CD8-positive, alpha-beta T cell (primary cell): ENCODE measurements at places on chromosomes 4 and X.

DNA sequence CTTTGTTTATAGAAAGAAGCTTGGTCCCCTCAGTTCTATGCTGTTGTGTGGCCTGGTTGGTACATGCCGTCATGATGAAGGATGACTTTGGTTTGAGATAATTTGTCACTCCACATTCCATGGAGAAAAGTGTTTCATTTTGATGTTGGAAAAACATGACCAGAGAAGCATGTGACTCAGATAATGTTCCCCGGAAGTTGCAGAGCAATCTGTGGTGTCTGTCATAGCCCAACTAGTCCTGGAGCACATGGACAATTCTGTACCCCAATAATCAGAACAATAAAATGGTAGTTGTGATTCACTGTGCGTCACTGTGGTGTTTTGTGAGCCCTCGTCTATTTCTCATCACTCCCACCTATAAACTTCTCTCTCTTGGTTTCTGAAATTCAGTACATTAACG lies 85.1 kb downstream of the PDK3 start:
- DNase-seq = no peak

DNA sequence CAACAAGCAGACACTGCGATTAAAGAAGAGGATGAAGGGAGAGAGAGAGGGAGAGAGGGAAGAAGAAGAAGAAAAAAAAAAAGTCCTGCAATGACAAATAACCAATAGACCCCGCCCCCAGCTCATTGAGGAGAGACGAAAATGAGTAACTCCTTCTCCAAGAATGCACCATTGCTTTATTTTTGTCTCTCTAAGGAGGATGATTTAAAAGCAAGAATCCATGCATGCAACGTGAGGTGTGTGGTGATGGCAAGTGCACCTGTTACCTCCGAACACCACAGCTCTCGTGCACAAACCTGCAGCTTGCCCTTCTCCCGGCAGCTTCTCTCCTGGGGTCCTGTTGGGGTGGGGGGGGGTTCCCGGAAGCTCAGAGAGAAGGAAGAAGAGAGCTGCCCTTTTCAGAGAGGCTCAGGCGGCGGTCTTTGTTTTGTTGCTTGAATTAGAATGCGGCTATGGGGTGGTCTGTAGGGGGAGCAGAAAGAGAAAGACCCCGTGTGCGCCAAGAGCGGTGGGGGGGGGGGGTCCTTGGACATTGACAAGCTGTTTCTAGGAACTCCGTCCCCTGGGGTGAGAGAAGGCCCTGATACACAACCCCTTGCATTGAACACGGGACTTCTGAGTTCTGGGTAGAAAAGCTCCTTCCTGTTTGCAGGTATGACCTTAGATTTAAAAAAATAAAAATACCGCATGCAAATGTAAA lies 100.7 kb downstream of the CRLF2 start:
- DNase-seq = no peak

DNA sequence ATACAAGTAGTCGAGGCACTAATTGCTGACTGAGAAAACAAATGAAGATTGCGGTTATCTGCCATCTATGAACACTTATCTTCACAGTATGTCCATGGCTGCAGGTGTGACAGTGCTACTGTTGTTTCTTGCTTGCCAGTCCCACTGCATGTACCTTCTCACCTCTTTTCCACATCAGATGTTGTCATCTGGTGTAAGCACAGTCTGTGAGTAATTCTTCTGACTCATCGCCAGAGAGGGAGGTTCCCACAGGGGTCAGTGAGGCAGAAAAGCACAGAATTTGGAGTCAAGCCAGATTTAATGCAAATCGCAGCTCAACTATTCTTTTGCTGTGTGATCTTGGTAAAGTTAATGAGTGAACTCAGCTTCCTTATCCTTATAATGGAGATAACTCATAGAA lies 144.4 kb downstream of the GLRA2 start:
- no peak for DNase-seq

DNA sequence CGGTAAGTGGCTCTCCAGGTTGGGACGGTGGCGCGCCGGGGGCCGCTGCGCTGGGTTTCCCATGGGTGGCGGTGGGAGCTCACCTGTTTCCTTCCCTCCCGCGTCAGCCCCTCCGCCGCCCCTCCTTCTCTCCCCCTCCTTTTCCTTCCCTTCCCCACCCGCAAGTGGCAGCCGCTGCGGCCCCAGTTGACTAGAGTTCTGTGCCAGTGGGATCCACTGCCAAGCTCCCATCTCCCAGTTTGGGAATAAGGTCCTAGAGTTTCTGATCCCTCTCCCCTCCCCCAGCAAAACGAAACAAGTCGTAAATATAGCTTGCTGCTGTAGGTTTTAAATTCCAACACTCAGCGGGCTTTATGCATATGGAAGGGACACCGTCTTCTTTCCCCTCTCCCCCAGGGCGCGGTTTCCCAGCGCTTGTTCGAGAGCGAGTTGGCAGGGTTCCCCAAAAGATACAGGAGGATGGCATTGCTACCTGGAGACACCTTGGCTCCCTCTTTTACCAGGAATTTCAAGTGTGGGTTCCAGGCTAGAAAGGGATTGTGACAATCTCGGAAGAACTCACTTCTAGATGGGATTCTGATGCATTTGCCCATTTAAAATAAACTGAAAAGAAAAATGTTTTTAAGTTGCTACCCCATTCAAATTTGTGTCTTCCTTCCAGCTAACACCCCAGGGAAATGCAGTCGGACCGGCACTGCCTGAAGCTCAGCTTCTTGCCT lies 1.2 kb downstream of the TLL1 start:
- DNase-seq = no peak

DNA sequence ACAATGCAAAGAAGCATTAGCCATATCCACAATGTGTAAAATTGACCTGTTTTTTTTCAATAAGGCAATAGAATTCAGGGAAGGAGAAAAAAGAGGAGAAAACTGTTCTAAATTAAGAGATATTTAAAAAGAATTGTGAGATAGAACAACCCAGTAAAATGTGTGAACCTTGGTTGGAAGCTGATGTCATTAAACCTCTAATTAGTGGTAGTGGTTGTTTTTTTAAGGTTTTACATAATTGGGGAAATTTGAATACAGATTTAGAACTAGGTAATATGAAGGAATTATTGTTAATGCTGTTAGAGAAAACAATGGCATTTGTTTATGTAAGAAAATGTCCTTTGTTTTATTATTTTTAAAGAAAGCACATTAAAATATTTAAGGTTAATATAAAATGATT lies 15.1 kb upstream of the H2AZ1 start:
- DNase-seq = no peak

- DNase-seq = no peak
Observed at GRCh38 chr4:61648264-61648663, 448.1 kb downstream of the ADGRL3 start.

DNA sequence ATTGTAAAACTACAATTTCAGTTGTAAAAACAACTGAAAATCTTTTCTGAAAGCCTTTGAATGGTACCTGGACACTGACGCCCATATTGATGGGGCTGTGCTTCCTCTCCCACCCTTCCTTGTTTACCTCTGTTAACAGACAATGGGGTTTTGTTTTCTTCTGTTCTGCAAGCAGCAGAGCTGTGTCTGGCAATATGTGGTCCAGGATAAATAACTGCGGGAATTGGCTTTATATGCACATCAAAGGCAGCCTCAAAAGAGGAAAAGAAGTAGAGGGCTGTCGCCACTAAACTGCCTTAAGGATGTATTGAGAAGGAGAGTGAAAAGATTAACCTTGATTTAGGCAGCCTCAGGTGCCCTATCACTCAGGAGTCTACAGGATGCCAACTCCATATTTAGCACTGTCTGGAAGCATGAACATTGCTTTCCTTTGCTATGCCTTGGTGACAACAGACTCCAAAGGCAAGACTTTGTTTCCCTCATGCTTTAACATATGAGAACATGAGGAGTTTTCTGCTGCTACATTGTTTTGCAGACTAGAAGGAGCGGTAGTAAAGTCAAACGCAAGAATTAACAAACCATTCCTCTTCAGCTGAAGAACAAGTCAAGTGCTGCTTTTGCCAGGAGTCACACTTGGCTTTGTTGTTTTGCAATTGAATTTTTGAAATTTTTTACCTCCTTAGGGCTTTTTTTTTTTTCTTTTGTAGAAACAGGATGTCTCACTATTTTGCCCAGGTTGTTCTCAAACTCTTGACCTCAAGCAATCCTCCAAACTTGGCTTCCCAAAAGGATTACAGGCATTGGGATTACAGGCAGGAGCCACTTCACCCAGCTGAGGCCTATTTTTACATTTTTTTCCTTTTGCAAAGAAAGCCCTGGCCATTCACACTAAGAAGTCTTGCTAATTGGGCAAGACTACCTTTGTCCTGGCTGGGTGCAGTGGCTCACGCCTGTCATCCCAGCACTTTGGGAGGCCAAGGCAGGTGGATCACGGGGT lies 3.0 kb downstream of the IL21 start:
- DNase-seq = no peak

DNA sequence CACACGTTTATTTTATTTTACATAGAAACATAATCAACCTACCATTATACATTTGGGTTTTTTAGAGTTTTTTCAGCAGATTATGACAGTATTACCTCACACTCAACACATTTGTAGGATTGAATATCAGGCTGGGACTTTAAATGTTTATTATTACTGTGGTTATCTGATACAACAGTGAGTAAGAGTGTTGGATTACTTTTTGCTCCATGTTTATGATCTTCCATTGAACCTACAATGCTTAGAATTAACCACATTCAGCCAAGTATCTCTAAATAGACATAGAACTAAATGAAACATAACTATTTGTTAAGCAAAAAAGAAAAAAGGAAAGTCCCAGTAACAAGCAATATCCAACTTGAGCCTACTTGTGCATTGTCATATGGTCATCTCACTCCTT lies 607.4 kb upstream of the PITX2 start:
- DNase-seq = no peak

DNA sequence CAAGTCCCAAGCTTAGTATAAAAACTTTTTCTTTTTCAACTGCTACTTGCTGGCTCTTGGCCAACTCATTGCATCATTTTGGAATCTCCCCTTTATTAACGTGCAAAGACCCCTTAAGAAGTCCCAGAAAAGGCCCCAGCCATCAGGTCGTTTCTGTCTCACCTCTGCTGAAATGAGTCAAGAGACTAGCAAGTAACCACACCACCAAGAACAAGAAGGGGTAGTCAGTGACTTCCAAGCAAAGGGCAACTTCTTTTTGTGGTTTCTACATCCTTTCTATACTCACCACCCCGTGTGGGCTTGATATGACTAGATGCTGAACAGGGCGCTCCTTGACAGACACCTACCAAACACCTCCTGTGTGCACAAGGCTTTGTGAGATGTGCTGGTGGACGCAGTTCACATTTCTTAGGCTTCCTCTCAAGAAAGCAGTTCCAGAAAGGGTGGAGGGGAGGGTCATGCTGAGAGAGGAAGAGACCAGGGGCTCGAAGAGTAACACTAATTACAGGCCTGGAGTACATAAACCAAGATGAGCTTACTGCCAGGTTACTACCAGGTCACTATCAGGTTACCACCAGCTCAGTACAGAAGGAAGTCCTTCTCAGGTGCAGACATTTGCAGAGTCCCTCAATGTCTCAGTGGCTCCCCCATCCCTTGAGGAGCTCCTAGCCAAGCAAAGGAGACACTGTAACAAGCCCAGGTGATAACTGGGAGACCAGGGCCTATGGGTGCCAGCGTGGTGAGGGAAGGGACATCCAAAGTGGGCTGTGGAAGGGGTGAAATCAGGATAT lies 19.3 kb downstream of the JAKMIP1 start:
- no peak for DNase-seq

GRCh38 chr4:151325111-151325948 lies at the start of gene SH3D19:
TSS of gene SH3D19 (minus strand) at chr4:151325605. CDS start at chr4:151325352, 253 bp downstream.
- no peak for DNase-seq

DNA sequence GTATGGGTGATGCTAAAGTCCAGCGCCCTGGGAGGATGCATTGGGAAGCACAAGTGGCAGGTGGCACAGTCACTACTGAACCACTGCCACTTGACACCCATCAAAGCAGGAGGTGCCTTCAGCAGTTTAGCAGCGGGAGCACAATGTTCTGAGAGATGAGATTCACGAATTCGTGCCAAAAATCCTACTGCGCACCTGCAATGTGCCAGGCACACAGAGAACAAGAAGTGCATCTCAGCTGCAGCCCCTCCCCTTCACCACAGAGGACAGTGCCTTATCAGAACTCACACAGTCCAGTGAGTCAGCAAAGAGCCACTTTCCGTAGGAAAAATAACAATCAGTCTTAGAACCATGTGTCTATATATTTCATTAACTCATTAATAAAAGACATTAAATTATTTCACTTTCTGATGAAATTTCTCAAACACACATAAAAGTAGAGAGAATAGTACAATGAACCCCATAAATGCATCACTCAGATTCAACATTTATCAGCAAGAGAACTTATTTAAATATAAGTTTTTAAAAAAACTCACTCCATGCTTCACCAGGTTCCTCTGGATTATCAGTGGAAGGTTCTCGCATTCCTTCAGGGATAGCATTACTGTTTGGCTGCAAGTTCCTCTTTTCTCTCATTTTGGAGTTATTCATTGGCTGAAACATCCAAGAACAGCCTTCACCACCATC lies 47.0 kb downstream of the BEND2 start:
- no peak for DNase-seq

GRCh38 chr4:14338585-14339265 lies 663.6 kb upstream of the CPEB2 start:
- no peak for DNase-seq

DNA sequence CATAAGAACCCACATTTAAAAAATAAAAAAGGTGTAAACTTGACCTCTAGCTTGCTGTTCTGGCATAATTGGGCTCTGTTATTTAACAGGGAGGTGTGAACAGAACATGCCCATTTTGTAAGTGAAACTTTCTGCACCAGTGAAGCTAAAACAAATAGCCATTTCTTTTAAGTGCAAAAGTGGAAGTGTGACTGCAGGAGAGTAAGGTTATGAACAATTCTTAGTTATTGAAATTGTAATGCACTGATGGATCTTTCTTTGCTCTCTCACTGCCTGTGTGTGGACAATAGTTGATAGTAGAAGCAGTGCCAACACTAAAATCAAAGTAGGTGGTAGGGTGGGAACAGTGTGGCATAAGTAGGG lies 12.6 kb downstream of the P2RY10 start:
- no peak for DNase-seq

DNA sequence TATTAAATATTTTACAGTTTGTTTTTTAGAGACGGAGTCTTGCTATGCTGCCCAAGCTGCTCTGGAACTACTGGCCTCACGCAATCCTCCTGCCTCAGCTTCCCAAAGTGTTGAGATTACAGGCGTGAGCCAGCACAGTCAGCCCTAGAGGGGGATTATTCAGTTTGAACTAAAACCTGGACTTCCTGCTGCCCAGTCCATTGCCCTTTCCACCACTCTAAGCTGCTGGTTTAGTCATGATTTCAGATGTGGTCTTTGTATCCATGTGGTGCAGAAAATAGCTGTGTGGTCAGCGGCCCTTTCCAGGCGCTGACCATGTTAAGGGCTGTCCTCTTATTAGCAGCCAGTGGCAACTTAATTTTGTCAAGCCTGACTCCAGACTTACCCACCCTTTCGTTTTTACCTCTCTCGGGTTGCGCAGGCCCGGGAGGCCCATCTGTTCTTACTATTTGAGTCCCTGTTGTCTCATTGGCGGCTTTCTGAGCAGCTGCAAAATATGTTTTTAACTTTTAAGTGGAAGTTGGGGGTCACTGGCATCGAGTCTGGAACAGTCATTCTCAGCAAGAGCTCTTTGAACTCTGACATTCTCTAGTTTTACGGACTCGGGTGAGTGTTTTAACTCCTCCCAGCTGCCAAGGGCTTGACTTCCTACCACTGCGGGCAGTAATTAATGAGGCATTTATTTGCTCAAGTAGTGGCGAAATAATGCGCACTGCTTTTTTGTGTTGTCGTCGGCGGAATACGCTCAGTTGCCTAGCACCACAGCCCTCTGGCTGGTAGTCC lies 773 bp upstream of the VMA21 start:
- DNase-seq = peak; percentile 31
